ENCODE measurements at places on chromosomes 2 and 18. TPM values are rescaled to one million over a fixed set of nuclear protein-coding genes. Genes with fewer than 3 reads are reported as not detected.
A peak's percentile ranks its signal among the peaks of the same experiment; 100 is the strongest.

Gene PAX8
- total RNA-seq: 5.1 TPM

Gene CNTNAP5
- total RNA-seq: 0.96 TPM

Gene ZAP70
- 0.33 TPM for total RNA-seq

Gene VIT
- not detected for total RNA-seq

Gene SERPINB3
- not detected for total RNA-seq

Gene HAAO
- 7.5 TPM for total RNA-seq

Gene OSBPL1A
- total RNA-seq: 55.4 TPM

Gene CHRND
- total RNA-seq: not detected

- peak; percentile 67 for DNase-seq
These were observed 20.7 kb downstream of the FOSL2 start for GRCh38 chr2:28413152-28413898.

GRCh38 chr18:50203801-50204604 is 9.1 kb upstream of the MYO5B start:
- peak; percentile 36 for DNase-seq

DNA sequence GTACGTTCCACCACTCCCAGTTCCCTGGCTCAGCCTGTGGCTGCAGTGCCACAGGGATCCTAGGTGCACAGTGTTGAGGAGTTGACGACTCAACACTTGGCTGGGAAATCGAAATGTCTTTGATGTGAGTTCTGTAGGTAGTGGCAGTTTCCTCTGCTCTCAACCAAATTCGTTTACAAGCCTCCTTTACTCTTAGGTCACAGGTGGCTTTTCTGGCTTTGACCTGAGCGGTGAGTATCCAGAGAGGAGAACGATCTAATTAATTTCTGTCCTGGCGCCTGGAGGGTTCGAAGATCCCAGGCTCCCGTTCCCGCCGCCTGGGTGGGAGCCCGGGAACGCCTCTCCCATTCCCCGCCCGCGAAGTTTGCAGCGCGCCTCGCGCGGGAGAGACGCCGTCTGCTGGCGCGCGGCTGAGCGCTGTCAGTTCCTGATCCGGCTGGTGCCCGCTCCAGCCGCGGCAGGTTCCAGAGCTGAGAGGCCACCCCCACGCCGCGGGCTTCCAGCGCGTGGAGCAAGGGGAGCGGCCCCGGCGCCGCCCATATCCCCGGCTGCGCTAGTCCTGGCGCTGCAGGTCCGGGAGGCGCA is at the start of gene LAMA3:
Gene LAMA3, plus strand, starts transcription at position 423 of the 585 bp plus-strand sequence. CDS start 231 bp downstream, outside the sequence.
- peak; percentile 65 for DNase-seq

DNA sequence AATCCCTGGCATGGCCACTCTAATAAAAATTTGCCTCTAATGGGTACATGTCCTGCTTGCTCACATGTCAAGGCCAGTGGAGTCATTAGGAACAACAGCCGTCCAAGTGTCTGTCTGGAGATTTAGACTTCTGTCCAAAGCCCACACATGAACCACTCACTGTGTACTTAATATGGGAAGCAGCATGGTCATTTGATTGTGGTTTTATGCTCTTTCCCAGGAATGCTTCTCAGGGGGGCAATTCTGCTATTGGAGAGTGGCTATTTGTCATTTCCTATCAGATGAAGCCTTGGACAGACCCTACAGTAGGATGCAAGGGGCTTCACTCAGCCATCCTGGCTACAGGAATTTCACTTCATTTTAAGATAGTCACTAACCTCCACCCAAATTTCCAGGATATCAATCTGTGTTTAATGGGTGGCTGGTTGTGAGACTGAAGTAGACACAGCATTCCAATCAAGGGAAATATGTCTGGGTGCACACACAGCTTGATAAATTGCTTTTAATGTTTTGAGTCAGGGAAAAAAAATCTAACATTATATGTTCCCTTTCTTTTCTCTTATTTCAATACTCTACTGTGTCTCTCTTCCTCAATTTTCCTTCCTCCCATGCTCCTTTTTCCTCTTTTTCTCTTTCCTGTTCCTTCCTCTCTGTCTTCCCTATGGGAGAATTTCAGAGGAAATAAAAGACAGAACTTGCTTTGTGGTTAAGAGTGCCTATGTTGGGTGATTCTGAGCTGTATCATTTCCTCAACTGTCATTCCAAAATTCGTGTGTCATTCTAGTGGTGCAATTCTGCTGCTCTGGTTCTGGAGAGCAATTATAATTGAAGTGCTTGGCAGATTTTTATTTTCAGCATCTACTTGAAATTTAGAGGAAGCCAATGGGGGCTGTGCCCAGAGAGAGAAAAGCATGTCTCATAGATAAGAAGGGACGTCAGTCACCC is 320.1 kb downstream of the OSR1 start:
- no peak for DNase-seq

DNA sequence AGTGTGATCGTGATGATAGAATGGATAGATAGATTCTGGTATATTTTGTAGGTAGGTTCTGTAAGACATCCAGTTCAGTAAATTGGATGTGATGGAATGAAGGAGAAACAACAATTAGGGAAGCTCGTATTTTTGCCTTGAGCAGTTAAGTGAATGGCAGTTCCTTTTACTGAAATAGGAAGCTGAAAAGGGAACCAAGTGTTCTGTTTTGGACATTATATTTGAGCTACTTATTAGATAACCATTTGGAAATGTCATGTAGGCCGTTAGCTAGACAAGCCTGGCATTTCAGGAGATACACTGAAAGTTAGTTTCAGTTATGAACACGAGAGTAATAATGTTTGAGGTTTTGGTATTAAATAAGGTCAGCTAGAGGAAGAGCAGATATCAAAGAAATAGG is 41.5 kb downstream of the MARCHF7 start:
- DNase-seq: no peak

DNA sequence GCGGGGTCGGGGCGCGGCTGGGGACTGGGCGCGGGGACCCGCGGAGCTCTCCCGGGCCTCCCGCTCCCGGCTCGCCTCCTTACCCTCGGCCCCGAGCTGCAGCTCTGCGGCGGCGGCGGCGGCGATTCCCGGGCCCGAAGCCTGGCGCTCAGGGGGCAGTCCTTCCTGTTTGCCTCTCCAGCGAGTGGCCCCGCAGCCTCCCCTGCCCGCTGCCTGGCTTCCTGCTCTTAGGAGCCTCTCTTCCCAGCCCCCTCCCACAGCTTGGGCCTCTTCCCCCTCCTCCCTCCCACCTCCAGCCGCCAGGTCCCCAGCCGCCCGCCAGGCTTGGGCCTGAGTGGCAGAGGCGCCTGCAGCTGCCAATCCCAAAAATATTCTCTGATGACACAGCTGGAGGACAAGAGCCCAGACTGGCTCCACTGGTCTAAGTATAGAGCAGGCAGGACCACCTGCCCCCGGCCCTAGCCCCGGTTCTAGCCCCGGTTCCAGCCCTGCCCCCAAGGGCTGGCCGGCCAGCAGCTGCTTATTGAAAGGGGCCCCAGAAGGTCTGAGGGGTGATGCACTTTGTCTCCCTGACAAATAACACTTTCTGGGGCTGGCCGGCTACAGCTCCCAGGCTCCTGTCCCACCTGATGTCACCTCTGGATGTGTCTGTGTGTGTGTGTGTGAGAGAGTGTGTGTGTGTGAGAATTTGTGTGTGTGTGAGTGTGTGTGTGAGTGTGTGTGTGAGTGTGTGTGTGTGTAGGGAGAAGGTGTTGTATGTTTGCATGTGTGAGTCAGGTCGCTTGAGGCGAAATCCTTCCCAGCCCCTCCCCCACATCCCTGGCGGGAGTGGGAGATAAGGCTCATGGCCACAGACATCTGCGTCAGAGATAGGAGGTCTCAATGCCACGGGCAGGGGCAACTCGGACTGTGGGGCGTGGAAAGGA is at the start of gene OBSL1:
Gene OBSL1, minus strand, starts transcription at position 229 of the 926 bp plus-strand sequence. CDS start 307 bp downstream, outside the sequence.
- peak; percentile 96 for DNase-seq

DNA sequence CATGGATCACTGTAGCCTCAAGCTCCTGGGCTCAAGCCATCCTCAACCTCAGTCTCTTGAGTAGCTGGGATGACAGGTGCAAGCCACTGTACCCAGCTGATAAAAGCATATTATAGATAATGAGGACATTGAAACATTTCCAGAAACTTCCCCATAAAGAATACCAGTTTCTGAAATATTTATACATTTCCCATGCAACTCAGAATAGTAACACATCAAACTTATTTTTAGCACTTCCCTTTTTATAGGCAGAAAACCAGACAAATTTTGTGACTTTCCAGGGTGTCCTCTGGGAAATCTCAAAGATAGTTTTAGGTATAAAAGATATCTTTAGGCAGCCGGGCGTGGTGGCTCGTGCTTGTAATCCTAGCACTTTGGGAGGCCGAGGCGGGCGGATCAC is 25.1 kb upstream of the DPYSL5 start:
- no peak for DNase-seq

DNA sequence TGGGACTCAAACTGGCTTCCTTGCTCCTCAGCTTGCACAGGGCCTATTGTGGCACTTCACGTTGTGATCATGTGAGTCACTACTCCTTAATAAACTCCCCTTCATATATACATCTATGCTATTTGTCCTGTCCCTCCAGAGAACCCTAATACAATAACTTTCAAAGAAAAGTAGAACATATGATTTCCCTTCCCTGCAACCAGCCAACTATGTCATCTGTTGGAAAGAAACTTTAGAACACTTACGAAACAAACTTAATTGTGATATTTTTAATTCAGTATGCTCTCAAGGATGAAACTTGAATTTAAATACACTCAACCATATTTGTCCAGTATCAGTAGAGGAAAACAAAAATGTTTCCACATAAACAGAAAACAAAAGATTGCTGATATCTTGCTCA is 84.4 kb downstream of the DYM start:
- DNase-seq: no peak

DNA sequence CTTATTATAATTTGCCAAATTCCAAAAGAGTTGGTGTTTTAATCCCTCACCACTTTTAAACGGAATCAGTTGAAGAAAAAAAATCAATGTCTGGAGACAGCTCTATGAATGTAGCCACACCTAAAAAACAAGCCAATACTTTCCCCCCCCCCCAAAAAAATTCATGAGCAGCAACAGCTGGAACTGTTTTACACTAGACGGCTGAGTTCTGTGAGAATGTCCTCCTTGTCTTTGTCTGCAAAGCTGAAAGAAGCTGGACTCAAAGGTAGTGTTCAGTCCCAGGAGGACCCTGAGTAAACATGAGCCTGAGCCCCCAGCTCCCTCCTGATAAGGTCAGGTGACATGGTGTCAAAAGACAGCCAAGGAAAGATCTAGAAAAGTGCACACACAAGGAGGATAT is 68.2 kb downstream of the ZNF521 start:
- DNase-seq: no peak

GRCh38 chr18:60894254-60894945 is 438.8 kb upstream of the CDH20 start:
- no peak for DNase-seq

- no peak for DNase-seq
These were observed 17.9 kb upstream of the OTOF start for GRCh38 chr2:26495705-26496297.

GRCh38 chr18:57802213-57803102 is 657 bp downstream of the ATP8B1 start:
- DNase-seq: peak; percentile 33

GRCh38 chr2:160429248-160430000 is 64.2 kb downstream of the RBMS1 start:
- no peak for DNase-seq

DNA sequence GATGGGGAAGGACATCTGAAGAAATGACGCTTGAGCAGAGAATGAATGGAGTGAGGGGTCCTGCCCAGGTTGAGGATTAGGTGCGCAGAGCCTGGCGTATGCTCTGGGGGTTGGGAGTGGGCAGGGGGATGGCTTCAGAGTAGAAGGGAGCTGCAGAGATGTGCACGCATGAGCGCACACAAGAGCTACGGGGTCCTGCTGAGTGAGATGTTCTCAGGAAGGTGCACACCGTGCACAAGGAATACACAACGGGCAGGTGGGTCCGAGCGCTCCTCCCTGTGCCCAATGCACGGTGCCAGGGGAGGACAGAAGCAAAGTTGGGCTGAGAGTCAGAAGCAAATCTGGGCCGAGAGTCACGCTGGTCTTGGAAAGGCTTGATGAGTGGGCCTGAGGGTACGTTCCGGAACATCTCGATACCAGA is 25.5 kb downstream of the TWIST2 start:
- DNase-seq: no peak

GRCh38 chr2:199101487-199101886 is 356.3 kb downstream of the SATB2 start:
- no peak for DNase-seq

GRCh38 chr2:85754313-85755095 is 713 bp downstream of the ATOH8 start:
- no peak for DNase-seq

DNA sequence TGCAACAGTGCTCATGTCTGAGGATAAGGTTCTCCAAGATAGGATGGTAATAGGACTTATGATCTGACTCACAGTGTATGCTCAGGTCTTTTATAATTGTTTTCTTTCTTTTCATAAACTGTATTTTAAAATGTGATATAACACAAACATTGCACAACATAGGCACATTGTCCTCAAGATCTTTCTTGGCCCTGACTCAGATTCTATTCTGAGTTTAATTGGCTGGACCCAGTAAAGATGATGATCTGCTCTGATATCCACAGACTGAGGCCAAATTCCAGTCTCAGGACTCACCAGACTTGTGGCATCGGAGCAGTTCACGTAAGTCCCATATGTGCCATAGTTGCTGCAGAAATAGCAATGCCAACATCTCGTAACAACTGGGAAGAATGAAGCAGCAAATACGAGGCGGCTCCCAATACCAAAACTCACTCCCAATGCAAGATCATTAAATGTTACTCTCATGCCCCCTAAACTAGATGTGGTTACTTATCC is 448.9 kb upstream of the SLC14A2 start:
- DNase-seq: no peak

GRCh38 chr2:195601361-195601760 is 55.7 kb upstream of the SLC39A10 start:
- no peak for DNase-seq

DNA sequence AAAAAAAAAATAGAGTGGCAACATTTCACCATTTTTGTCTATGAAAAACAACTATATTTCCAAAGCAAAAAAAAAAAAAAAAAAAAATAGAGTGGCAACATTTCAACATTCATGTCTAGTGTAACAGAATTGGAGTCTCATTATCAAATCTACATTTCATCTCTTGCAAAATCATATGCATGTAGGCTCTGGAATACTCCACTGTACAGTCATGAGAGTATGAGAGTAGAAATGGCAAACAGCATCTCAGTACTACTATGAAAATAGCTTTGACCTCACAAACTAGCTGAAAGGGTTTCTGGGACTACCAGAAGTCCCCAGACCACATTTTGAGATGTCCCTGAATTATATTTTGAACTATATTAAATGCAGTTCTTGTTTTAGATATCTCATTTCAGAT is 82.8 kb downstream of the SMAD2 start:
- DNase-seq: no peak
